HS-5 (cell line): ENCODE measurements at places on chromosomes 5 and 9.

DNA sequence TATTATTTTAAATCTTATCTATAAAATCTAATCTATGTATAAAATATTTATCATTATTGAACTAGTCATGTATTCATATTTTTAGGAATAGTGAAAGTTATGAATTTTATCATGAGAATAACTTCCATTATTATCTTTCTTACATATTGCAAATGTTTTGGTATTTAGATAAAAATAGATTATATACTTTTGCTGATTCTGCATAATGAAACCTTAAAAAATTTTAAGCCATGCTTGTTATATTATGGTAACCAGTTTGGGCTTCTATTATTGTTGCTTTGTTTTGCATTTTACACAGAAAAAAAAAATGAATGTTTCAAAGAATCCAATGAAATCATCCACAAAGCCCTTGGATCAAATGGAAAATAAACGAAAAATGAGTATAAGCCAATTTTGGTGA is 772.5 kb downstream of the NR2F1-AS1 start:
- no peak for DNase-seq

- no peak for DNase-seq
These were observed 174.0 kb downstream of the RAPGEF6 start for GRCh38 chr5:131460867-131461572.

- no peak for DNase-seq
These were observed 12.7 kb downstream of the ADGRV1 start for GRCh38 chr5:90571147-90571773.

DNA sequence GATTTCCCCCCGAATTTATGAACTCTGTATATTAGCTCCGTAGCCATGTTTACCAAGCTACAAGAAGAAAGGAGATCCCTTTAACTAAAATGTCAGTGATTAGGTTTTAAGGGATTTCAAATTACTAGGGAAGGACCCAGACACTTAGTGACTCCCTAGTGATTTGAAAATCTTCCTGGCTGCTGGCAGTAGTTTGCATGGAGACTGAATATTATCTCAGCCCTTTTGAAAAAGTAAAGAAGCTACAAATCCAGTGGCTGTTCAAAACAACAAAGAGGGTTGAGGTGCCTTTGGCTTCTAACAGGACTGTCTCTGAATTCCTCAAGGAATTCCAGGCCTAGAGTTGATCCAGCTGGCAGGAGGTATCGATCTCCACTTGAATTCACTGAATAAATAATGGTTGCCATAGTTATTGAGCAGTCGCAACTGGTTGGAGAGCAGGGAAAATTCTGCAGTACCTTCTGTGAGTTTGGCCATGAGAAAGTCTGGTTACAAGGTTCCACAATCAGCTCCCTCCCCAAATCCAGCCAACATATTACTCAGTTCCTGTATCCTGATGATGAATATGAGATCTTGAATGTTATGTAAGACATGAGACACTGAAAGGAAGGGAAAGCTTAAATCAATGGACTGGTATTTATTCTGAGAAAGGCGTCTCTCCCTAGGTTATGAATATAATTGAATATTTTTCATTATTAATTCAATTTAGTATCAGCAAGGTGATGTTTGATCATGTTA is 37.7 kb downstream of the NR4A3 start:
- no peak for DNase-seq

DNA sequence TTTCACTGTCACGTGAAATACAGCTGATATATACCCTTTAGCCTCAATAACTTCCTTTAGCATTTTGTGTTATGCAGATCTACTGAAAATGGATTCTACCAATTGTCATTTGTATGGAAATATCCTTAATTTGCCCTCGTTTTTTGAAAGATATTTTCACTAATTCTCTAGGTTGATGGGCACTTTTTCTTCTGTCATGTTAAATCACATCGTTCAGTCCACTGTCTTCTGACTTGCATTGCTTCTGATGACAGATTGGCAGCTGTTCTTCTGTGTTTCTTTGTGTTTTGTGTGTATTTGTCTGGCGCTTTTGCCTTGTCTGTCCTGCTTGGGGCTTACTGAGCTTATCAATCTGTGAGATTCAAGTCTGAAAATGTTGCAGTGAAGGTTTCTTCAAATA is 9.7 kb upstream of the CLPTM1L start:
- no peak for DNase-seq

- DNase-seq: no peak
These were observed 22.9 kb upstream of the NREP start for GRCh38 chr5:111779922-111780292.

DNA sequence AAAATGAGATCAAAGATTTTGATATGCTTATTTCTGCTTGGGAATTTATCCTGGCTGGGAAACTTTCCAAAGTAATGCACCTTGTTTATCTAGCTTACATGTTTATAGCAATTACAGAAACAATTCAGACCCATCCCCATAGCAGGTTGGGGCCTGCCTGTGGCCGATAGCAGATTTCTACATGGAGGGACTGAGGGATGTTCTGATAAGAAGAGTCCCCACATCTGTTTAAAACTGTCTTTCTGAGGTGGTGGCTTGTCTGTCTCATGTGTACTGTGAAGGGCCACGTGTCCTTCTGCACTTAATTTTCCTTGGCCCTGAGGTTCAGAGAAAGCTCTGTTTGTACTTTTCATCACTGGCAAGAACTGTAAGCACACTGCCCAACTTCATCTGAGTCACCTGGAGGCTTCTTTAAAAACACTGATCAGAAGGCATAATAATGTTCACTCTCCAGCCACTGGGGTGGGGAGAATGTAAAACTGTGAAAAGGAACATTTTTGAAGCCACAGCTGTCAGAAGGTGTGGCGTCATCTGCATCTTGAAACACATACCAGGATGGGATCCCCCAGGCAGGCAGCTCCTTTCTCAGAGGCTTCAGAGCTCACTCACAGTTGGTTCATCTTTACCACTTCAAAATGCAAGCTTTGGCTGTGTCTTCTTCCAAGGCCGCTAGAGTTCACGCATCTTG is 80.3 kb downstream of the MAP1B start:
- no peak for DNase-seq

- DNase-seq: no peak
These were observed 131.5 kb downstream of the FSTL4 start for GRCh38 chr5:133480866-133481265.
